ENCODE measurements at places on chromosomes 5 and 9.

- DNase-seq, result peak; percentile 88
Measured at GRCh38 chr5:147481874-147482705, 27.8 kb downstream of the DPYSL3 start.

- no peak for DNase-seq
Measured at GRCh38 chr9:128062279-128062678, 4.8 kb downstream of the NAIF1 start.

- no peak for DNase-seq
Measured at GRCh38 chr9:78671785-78672184, 374.9 kb downstream of the PSAT1 start.

DNA sequence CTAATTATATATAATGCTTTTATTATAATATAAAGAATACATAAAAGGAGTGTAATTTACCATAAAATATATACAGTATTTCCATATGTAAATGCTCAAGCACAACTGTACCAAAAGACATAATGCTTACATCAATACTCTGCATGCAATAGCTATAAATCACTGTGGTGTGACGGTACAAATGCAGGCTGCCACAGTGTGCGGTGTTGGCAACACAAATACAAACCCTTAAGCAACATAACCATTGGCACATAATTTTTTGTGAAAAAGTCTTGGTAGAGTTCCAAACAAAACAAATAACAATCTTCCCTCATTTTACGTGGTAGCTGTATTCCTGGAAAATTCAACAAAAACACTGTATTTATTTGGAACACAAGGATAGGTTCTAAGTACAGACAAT, 1.9 kb upstream of the SHISAL2B start:
- DNase-seq, result no peak

DNA sequence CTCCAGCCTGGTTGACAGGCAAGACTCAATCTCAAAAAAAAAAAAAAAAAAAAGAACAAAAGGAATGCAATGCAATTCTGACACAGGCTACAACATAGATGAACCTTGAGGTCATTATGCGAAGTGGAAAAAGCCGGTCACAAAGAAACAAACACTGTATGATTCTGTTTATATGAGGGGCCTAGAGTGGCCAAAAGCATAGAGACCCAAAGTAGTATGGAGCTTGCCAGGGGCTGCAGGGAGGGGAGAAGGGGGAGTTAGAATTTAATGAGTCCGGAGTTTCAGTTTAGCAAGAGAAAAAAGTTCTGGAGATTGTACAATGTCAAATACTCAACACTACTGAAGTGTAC, 33.2 kb upstream of the ASS1 start:
- no peak for DNase-seq

Measured in kidney glomerular epithelial cell (primary cell).